ENCODE measurements at places on chromosomes 11 and 22.

GRCh38 chr11:17914957-17915356 is 97.9 kb downstream of the SERGEF start:
- no peak for DNase-seq

DNA sequence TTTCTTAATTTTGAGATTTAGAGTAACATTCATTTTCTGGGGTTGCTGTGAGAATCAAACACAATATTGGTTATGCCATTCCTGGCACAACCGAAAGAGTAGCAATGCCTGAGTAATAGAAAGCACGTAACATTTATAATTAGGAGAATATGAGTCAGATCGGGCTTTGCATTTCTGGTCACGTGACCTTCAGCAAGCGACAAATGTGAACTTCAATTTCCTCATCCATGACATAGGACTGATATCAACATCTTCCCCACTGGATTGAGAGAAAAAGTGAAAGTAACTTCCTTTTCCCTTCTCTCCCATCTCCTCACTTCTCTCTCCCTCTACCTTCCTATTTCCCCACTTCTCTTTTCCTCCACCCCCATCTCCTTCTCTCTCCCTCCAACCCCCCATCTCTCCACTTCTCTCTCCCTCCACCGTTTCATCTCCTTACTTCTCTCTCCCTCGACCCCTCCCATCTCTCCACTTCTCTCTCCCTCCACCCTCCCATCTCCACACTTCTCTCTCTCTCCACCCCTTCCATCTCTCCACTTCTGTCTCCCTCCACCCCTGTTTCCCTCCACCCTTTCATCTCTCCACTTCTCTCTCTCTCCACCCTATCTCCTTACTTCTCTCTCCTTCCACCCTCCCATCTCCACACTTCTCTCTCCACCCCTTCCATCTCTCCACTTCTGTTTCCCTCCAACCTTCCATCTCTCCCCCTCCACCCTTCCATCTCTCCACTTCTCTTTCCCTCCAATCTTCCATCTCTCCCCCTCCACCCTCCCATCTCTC is 33.5 kb upstream of the CAT start:
- DNase-seq = no peak

DNA sequence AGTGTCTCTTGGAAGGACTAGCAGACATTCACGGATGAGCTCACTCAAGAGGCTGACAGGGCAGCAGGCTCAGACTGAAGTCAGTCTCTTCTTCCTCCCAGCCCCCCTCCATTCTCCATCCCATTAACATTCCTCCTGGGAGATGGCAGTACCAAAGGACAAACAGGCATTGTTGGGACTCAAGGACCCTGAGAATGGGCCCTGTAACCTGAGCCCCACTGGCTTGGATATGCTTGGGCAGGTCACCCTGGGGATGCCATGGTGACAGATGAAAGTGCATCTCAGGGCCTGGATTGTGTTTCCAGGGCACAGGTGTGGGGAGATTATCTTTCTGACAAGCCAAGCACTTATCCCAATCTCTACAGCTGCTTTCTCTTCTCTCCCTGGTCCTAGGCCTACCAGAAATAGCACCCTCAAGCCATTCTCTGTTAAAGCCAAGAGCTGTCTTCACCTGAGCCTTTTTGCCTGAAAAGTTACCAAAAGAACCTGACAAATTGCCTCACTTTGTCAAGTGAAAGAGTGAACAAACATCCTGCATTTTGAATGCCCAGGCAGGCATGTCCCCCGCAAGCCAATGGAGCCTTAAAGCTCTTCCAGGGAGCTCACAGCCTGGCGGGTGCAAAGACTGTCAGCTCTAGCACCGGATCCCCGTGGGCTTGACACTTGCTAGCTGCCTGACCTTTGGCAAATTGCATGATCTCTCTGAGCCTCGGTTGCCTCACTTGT is 366.0 kb upstream of the NARS2 start:
- no peak for DNase-seq

GRCh38 chr11:73350908-73351636 is 25.1 kb upstream of the RELT start:
- DNase-seq = peak; percentile 39

- DNase-seq = no peak
Measured at GRCh38 chr11:96949464-96949863, 559.7 kb downstream of the JRKL start.
